ENCODE measurements at places on chromosomes 12 and 14.

DNA sequence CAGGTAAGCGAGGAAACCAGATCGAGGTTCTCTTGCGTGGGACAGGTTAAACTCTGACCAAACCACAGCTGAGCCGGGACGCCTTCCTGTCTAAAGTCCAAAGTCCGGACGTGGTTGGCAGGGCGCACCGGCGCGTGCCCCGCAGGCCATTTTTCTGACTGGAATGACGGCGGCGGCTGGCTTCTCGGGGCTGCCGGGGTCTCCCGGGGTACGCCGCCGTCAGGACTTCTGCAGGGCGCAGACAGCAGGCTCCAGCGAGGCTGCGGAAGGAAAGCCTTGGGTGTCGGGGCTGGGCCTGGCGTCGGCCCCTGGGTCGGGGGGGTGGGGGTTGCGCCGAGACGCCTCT is 32.8 kb downstream of the MIA2 start:
- DNase-seq: no peak

DNA sequence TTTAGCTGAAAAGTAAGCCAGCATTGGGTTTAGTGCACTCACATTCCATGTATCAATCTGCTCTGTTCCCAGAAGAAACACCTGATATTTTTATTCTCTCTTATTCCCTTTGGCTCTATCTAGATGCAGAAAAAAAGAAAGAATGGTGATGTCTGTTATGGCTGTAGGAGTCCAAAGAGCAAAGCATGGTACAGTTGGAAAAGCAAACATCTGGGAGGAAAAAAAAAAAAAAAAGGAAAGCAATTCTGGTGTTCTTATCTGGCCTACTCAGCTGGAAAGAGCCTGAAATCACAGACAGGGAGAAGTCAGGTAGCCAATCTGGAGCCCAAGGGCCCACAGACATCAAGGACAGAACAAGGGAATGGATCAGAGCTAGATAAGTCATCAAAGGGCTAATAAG is 293.9 kb downstream of the DUSP6 start:
- DNase-seq: no peak

- DNase-seq: no peak
Measured at GRCh38 chr14:101603096-101603495, 41.8 kb downstream of the DIO3 start.

DNA sequence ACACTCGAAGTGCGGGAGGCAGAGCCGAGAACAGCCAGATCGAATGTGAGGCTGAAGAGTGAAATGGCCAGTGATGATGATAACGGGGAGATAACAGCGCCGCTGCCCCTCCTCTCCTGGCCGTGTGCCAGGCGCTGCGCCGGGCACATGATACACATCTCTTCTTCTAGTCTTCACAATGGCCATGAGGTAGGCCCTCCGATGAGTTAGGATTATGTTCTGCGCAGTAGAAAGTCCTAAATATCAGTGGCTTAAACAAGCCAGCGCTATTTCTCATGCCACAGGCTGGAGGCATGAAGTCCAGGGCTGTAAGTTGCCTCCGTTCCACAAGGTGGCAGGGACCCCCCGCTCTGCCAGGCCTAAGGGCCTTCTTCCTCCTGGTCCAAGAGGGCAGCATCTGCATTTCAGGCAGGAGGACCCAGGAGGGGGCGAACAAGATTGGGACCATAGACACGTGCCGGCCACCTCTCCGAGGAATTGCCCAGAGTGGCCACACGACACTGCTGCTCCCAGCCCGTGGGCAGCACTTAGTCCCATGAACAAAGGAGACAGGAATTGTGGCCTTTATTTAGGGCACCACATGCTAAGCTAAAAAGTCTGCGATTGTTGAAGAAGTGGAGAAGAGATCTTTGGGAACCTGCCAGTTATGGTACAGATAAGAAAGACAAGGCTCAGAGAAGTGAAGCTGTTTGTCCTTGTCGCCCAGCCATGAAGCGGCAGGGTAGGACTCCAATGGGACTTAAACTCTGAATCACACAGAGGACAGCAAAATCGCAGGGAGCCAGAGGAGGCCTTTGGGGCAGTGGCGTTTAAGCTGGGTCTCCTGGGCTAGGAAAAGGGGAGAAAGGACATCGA is 10.9 kb upstream of the HVCN1 start:
- no peak for DNase-seq

DNA sequence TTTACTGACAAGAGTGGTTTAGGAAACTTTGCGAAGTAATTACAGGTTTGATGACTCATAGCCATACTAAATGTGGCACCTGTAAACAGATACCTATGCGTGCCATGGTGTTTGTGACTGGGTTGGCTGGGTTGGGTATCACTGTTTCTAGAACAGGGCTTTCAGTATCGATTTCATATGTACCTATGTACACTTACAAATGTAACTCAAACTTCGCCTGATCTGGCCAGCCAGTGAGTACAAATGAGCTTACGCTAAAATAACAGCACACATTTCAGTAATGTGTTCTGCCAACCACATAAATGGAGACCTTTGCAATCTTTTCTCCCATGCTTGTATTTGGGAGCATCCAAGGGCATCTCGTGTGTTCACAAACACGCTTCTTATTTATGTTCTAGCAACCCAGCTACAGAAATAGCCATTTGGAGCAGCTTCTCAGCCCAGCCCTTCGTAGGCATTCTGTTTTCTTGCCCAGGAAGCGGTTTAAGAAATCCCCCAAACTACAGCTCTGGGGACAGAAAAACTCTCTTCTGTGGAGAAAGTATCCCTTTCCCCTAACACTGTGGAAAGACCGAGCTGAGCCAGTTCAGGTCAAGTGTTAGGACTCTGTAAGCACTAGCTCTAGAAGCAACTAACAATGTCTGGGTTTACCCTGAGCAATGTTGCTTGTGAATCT is 42.3 kb upstream of the MDM1 start:
- peak; percentile 52 for DNase-seq

DNA sequence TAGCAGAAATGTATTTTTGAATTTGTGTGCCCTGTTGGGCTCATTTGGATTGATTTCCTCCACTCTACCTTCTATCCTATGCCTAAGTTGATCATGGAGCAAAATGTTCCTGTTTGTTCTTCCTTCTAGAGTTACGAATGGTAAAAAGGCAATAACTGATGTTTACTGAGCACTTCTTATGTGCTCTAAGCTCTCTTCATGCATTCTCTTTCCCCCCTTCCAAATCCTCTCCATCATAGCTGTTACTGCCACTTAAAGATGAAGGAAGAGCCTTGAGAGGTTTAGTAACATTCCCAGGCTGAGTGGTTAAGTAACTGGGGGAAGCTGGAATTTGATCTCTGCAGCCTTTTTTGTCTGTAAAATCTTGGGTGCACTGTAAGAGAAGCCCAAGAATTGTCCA is 60.1 kb downstream of the CHST11 start:
- no peak for DNase-seq

GRCh38 chr12:123973552-123974341 is 732 bp downstream of the ZNF664 start:
- DNase-seq: peak; percentile 14

- no peak for DNase-seq
Measured at GRCh38 chr14:59969319-59969718, 49.4 kb downstream of the LRRC9 start.

GRCh38 chr12:108783446-108783845 is 52.1 kb upstream of the CORO1C start:
- no peak for DNase-seq

DNA sequence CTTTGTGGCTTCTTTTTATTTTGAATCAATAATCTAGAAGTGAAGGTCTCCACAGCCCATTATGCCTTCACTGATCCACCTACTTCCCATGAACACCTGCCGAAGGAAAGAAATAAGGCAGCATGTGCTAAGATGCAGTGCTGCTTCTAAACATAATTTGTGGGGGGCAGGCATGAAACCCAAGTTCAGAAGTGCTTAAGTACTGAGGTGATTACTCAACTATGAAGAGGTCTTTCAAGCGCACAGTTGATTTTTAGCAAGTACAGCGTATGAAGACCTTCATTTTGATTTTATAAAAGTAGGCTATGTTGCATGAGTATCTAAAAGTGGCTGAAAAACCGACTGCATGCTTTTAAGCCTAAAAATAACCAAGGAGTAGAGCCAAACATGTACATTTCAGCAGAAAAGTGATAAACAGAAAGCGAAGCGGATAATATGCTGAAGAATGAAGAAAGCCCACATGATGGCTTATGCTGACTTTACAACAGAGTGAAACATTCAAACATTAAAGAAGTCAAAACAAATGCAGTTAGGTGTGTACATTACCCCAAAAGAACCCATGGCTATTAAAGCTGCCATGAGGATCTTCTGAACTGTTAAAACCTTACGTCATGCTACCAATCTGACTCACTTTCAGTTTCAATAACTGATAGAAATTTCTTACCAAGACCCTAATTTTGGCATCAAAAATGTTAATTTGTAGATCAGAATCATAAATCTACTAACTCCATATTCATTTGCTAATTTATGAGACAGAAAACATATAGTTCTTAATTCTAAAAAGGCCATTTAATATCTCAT is 29.3 kb downstream of the KICS2 start:
- DNase-seq: no peak

DNA sequence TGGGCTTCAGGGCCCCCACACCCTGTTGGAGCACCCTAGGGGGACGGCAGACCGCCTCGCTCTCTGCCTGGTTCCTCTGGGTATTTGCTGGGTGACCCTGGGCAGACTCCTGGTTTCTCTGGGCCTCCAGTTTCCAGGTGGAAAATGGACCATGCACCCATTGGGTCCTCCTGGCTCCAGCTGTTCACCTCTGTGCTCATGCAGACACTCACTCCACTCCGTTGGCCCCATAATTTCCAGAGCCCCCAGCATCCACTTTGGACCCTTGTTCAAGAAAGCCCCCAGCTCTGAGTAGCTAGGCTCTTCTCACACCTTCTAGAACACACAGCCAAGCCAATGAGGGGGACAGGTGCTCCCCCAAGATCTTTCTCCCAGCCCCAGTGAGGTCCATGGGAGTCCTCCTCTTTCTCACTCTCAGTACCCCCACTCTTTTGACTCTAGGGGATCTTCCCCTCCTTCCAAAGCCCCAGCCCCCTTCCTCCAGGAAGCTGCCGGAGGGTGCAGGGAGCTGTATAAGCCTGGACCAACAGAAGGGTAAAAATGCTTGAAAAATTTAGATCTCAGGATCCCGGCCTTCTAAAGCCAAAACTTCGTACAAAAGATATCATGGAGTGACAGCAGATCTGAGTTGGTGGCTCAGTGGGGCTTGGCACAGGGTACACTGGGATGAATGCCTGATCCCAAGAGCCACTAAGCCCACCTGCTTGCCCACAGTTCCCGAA is 174.8 kb upstream of the RTL1 start:
- DNase-seq: no peak

DNA sequence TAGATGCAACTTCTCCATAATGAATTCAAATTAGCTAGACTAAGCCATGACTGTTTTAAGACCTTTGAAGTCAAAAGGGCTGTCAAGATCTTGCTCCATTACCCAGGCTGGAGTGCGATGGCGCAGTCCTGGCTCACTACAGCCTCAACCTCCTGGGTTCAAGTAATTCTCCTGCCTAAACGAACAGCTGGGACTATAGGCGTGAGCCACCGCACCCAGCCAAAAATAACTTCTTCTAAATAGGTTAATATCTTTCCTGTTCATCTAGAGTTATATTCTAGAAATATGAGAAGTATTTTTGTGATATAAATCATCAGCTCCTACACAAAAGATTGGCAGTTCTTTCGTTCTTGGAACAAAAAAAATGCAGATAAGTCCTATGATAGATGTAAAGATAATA is 39.6 kb upstream of the SOS2 start:
- no peak for DNase-seq

GRCh38 chr12:105998561-105998960 is 140.2 kb downstream of the NUAK1 start:
- no peak for DNase-seq

DNA sequence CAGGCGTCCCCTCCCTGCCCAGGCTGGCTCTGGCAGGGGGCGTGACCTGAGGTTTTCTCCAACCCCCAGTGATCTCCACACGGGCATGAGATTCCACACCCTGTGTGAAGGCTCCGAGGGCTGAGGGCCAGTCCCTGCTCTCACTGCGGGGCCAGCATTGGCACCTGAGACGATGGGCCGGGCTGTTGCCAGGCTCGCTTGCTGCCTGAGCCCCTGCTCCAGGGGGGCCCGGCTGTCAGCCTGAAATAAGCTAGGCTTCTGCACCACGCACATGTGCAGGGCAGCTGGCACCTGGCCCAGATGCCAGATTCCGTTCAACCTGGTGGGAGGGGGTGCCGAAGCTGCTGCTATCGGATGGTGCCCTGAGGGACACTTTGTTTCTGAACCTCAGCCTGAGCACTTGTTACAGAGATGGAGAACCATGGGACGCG is 196.5 kb upstream of the PRMT8 start:
- no peak for DNase-seq

- no peak for DNase-seq
Measured at GRCh38 chr14:73049428-73049827, 8.9 kb upstream of the RBM25 start.

- DNase-seq: no peak
Measured at GRCh38 chr14:25522116-25522515, 472.2 kb upstream of the STXBP6 start.

GRCh38 chr14:77014004-77014604 is 14.4 kb downstream of the IRF2BPL start:
- no peak for DNase-seq

- DNase-seq: no peak
Measured at GRCh38 chr12:87676731-87677130, 352.5 kb downstream of the C12orf50 start.

DNA sequence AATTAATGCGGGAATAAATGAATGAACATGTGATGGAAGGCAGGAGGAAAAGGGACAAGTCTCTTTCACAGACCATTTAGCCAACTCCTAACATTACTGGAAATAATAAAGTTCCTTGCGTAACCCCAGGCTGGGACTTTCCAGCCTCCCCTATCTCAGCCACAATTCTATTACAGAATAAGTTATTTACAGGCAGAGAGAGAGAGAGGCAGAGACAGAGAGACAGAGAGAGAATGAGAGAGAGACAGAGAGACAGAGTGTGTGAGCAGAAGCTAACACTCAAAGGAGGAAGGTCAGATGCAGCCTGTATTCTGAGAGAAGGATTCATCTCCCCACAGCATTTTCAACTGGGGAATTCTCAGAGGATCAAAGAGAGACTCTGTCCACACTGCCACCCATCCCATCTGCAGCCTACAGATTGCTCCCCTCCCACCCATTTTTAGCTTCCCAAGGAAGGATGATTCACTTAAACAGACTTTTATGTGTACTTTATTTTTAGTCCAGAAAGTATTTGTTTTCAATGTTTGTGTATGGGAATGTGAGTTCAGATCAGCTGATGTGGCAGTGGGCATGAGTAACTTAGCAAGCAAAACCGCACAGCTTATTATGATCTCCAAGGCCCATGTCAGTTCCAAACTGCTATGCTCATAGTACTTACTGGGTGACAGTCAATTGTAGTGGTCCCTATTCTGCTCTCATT is 165.7 kb downstream of the CAND1 start:
- DNase-seq: no peak

- no peak for DNase-seq
Measured at GRCh38 chr12:33587784-33588712, 148.4 kb upstream of the SYT10 start.

- no peak for DNase-seq
Measured at GRCh38 chr12:111074965-111075364, 154.6 kb upstream of the MYL2 start.

DNA sequence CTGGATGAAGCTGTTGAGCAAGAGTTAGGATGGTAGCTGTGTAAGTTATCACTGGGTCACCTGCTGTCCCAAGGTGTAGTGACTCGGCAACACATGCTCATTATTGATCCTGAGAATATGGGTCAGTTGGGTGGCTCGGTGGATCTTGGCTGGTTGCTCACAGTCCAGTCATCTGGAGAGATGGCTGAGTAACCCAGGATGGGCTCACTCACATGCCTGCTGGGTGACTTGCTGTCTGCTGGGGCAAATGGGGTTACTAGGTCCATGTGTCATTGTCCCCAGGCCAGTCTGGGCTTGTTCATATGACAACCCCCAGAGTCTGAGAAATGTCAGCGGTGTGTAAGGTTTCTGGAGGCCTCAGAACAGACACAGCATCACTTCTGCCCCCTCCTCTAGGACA is 69.5 kb downstream of the SLC15A4 start:
- no peak for DNase-seq
